ENCODE measurements at places on chromosomes 5 and 9.

GRCh38 chr5:11646141-11646540 lies 258.1 kb downstream of the CTNND2 start:
- DNase-seq = no peak

- no peak for DNase-seq
Measured at GRCh38 chr9:14941501-14942405, 31.5 kb upstream of the FREM1 start.

DNA sequence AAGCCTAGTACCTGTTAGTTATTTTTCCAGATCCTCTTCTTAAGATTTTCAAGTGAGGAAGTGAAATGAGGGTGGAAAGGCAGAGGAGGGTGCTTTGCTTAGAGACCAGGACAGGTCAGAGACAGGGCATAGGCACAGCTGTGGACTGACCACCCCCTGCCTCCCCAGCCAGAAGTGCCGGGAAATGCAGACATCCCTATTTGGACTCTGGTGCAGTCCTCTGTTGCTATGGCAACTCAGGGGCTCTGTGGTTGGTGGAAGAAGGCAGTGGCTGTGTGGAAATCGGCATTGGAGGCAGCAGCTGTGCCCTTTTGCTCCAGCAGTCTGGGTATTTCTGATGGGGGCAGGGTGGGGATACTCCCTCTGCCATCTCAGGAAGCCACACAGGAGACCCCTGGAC lies 43.3 kb upstream of the NDFIP1 start:
- DNase-seq = no peak

- DNase-seq = no peak
Measured at GRCh38 chr5:6554812-6555211, 78.0 kb downstream of the NSUN2 start.

- DNase-seq = no peak
Measured at GRCh38 chr9:131810351-131811170, 70.7 kb upstream of the RAPGEF1 start.

DNA sequence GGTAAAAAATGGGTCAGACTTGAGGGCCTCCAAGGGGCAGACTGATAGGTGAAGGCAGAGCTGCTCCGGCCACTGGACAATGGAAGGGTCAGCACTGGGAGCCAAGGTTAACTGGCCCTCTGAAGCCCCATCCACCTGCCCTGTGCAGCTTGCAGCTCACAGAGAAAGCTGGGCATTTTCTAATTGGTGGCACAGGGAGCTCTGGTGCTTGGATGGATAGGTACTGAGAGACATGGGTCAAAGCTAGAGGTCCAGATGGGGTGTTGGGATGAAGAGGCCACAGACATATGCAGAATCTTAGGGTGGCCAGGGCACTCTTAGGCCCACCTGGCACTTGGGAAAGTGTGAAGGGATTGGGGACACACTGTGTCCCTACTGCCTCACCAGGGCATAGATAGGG lies 29.5 kb upstream of the SARDH start:
- no peak for DNase-seq

DNA sequence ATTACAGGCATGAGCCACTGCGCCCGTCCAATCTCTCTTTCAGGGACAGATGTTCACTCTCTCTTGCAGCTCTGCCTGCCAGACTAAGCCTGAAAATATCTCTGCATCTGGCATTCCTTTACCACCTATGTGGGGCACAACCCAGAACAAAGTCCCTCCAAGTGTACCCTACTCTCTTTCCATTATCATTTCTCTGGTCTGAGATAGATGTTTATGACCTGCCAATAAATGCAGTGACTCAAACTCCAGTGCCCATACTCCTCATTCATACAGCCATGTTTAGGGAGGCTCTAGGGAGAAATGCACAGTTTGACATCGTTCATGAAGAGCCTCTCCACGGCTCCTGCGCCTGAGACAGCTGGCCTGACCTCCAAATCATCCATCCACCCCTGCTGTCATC lies at the start of gene BTNL3:
BTNL3 (plus strand) TSS at position 255 of the 400 bp plus-strand sequence. CDS start 183 bp downstream, outside the sequence.
- DNase-seq = no peak

DNA sequence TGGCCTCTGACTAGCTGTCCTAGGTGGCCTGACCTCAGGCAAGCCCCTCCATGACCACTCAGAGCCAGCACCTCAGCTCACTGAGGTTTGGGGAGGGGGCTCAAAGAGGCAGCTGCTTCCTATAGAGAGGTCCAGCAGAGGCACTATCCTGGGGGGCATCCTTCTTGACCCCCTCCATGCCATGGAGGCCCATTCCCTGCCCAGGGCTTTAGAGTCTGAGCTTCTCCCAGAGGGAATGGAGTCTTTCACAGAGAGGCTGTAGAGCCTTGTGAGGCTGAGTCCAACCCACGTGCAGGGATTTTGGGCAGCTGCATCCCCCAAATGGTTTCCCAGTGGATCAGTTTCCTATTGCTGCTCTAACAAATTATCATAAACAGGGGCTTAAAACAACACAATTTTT lies 16.9 kb downstream of the IRF1 start:
- DNase-seq = no peak

DNA sequence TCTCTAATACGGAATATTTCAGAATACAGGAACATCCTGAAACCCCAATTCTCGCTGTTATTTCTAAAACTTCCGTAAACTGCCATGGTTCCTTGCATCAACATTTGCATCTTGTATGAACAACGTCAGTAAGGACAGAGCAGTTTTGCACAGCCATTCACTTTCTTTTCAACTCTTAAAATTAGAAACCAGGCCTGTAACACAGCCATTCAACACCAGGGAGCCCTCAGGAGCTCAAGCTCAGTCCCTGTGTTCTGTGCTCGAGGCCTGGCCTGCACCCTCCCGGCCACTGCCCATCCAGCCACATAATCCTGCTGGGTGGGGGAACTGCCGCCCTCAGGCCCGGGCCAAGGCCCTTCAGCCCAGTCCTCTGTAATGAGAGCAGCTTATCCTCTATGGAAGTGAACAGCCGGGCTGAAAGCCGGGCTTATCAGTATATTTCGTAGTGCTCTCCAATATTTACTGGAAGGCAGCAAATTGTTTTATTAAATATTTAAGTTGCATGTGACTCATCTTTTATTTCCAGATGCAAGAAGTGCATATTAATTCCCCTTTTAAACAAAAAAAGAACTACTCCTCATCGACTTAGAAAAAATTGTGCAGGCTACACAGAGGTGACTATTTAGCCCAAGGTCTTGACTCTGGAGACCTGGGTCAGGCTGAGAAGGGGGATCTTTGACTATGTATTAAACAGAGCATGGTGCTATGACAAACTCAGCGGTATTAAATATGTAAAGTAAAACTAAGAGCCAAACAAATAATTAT lies 33.2 kb upstream of the SLC6A3 start:
- no peak for DNase-seq

DNA sequence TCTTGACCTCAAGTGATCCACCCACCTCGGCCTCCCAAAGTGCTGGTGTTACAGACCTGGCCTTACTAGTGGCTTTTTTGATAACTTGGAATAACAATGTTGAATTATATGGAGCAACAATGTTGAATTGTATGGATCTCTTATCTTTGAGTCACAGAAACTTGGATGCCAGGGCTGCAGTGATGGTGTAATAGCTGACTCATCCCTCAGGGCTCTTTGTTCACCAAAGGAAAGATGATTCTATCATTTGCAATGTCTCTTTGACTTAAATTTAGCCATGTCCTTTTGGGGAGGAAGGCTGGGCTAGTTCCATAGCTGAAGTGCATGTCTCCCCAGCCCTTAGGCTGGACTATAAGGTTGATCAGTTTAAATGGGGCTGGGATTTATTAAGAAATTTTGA lies 172.3 kb downstream of the PDZD2 start:
- no peak for DNase-seq

DNA sequence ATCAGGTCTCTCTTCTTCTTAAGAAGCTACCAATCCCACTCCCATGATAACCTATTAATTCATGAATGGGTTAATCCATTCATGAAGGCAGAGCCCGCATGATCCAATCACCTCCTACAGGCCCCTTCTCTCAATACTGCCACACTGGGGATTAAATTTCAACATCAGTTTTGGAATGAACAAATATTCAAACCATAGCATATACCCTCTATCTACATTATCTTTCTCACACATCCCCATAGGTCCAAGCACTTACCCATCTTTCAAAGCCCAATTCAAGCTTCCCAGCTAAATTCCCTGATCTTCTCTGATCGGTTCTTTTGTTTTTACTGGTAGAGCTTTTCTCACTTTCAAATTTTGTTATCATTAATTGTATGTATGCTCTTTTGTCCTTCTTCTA lies 10.5 kb upstream of the SHOC1 start:
- DNase-seq = no peak

GRCh38 chr5:60497706-60498500 lies 202.1 kb downstream of the DEPDC1B start:
- DNase-seq = no peak

DNA sequence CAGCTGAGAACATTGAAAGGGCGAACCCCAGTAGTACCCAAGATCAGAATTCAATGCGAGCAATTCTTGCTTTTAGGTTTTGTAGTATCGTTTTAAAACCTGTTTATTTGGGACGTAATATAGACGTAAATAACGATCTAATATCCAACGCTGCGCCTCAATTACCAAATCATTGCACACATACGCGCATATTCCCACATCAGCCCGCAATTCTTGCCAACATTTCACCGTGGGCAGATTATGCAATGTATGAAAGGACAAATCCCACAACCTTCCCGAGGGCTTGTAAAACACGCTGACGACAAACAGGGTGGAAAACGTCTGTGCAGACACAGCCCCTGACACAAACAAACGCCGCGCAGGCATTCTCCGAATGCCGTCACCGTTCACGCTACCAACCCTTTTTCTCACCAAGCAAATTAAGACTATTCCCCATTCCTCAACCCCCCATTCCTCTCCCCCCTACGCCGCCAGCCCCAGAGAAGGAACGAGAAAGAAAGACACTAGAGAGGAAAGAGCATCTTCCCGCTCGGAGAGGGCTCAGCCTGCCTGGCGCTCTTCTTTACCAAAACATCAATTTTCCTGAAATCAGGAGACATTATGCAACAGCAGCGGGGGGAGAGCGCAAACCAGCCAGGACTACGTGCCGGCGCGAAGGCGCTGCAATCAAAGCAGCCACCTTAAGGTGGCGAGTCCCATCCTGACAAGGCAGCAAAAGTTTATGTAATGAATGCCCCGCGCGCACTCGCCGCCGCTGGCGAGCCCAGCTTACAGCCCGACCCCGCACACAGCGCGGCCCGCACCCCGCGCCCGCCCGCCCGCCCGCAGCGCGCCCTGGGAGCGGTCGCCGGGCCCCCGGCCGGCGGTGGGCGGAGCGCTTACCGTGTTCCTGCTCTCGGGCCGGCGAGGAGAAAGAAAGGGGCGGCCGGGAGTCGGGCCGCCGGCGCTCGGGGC lies 597 bp downstream of the NFIL3 start:
- no peak for DNase-seq

DNA sequence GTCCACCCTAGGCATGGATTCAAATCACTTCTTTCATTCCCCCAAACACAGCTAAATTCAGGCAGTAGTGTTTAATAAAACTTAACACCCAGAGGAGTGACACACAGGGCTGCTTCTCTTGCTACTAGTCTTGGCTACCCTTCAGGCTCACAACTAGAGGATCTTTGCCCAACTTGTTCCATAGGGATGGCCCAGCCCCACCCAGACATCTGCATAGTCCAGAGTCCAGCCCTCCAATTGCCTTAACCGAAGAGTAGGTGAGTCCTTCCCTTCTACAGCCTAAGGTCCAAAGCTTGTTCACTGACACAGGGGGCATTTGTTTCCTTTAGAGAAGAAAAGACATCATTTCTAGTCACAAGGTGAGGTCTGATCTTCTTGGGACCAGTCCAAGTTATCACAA lies 15.2 kb upstream of the RXFP3 start:
- no peak for DNase-seq

DNA sequence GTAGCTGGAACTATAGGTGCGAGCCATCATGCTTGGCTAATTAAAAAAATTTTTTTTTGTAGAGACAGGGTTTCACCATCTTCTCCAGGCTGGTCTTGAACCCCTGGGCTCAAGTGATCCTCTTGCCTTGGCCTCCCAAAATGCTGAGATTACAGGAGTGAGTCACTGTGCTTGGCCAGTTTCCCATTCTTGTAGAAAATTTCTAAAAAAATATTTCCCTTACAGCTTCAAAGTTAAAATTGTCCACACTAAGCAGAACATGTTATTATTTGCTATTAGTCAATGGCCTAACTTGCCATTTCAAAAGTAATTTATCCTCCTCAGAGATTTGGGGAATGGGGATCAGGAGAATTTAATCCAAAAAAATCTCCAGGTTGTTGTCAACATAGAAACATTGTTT lies 40.1 kb downstream of the SLC38A9 start:
- DNase-seq = no peak

DNA sequence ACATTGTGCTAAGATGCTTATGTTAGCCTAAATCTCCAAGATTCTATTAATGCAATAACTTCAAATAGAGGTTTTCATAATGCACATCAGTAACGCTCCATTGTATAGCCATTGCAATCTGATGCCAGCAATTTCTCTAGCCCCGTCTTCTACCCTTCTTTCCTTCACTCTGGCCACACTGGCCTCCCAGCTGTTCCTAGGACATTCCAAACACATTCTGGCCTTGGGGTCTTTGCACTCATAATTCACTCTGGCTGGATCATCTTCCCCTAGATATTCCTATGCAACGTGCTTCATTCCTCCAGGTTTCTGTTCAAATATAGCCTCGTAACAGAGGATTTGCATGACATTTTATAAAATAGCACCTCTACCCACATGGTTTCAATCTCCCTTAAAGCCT lies 23.3 kb downstream of the FAM81B start:
- no peak for DNase-seq

DNA sequence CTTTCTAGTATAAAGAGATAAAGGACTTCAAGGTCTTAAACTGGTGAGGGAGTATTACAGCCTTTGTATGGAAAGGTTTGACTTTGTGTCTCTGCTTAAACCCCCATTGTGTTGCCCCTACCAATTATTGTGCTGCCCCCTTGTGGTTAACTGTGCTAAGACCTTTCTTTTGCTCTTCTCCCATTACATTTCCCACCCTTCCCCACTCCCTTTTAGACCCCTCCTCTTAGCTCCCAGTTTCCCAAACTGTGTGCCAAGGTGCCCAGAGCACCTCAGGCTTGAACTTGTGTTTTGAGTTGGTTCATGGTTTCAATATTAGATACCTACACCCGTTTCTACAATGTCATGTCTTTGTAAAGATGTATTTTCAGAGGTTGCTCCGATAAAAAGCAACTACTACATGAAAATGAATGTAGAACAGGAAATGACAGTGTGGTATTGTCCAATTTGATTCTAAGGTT lies 2.9 kb downstream of the JAK2 start:
- DNase-seq = peak; percentile 66
